Cardiac muscle cell (in vitro differentiated cells and primary cell): ENCODE measurements at places on chromosomes 3 and 15. TPM values are rescaled to one million over a fixed set of nuclear protein-coding genes. Genes with fewer than 3 reads are reported as not detected.

GRCh38 chr15:42118650-42119445 is 24.5 kb upstream of the PLA2G4D start:
- peak; percentile 53 for DNase-seq

Gene TIGIT
- not detected in 2 replicates for total RNA-seq

GRCh38 chr3:108554913-108555571 is 34.2 kb downstream of the CIP2A start:
- peak; percentile 47 for DNase-seq

Gene XCR1
- not detected in 2 replicates for total RNA-seq

GRCh38 chr3:169818316-169818715 is 5.6 kb upstream of the LRRC34 start:
- no peak for DNase-seq

DNA sequence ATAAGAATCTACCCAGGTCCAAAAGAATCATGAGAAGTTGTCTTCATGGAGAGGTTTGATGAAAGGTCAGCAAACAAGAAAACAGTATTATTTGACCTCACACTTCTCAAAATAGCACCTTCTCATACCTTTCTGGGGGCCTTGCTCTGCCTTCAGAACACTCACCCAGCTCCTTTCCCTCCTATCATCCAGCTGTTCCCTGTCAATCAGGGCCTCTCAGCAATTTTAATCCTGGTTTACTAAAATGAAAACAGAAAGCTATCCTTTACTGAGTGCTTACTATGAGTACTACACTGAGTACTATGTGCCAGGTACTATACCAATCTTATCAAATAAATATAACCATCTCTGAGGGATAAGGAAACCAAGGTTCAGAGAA is 138.6 kb downstream of the GAP43 start:
- DNase-seq = no peak

Gene ATP13A5
- total RNA-seq = not detected in 2 replicates

DNA sequence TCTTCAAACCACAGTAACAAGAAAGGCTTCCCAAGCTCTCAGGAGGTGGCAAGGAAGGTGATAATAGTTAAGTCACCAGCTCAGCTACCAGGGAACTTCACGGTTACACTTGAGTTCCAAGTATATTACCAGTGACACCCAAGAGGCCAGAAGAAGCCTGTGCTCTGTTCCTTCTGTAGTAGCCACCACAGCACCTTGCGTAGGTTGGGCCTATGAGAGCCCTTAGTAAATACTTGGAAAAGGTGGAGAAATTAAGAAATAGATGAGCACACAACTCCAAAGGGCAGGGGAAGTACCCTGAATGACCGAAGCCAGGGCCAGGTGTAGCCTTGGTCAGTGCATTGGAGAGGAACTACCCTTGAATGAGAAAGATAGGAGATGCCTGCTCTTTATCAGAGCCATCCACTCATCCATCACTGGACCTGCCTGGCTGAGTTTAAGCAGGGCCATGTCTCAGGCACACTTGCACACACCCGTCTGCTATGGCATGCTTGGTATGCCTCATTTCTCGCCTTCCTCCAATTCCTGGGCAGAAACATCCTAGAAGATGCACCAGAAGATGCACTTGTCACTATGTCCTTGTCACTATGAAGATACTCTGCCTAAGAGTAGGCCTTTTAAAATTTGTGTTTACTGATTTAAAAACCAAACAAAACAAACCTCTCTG is 32.6 kb upstream of the NDUFB4 start:
- DNase-seq = no peak

- peak; percentile 20 for DNase-seq
Measured at GRCh38 chr3:73716418-73716817, 91.7 kb upstream of the PDZRN3 start.

GRCh38 chr3:33722626-33723370 is 4.7 kb upstream of the CLASP2 start:
- DNase-seq = no peak

Gene VGLL4
- total RNA-seq = 139 and 147 TPM in 2 replicates

Gene RBPMS2
- total RNA-seq = 18.4 and 35.4 TPM in 2 replicates

Gene GOLGA8T
- total RNA-seq = 0.99 and 2.1 TPM in 2 replicates

DNA sequence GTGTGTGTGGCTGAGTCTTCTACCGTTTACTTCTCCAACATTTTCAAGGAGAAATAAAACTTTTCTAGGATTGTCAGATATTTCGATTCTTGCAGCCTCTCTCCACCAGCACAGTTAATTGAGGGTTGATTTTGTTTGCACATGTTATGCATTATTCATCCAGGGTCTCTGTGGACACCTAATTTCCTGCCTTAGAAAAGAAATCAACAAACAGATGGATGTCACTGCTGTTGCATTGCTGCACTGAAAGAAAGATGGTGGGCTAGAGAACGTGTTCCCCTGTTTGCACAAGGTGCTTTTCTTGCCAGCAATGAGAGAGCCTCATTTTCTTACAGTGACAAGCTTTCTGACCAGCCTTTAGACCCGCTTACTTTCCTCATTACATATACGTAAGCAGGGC is 150.0 kb downstream of the CLSTN2 start:
- DNase-seq = no peak

Gene VGLL3
- 0.04 and 0.06 TPM in 2 replicates for total RNA-seq

GRCh38 chr3:191338177-191338488 is 7.8 kb upstream of the UTS2B start:
- DNase-seq = no peak

DNA sequence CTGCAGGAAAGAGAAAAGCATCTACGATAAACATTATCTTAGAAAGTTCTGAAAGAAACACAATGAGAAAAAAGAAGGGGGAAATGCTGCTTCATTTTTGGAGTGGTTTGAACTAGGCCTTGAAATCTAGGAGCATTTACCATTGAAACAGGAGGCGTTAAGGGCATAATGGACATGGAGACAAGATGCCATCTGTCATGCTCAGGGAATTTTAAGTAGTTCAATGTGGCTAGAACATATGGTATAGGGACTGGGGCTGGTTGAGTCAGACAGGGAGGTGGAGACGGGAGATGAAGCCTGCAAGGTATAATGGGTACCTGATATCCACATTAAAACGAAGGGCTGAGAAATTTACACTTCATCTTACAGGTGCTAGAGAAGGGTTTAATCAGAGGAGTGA is 10.4 kb upstream of the PLAAT1 start:
- no peak for DNase-seq

Gene AQP9
- total RNA-seq = not detected in 2 replicates

GRCh38 chr15:80822676-80823075 is 43.5 kb downstream of the CEMIP start:
- DNase-seq = no peak

GRCh38 chr3:42371776-42372175 is 38.6 kb downstream of the LYZL4 start:
- no peak for DNase-seq

Gene IQCF5
- not detected in 2 replicates for total RNA-seq

Gene HCLS1
- 0.25 and 0.57 TPM in 2 replicates for total RNA-seq

- peak; percentile 43 for DNase-seq
Measured at GRCh38 chr3:44892689-44893088, 18.3 kb downstream of the TGM4 start.

DNA sequence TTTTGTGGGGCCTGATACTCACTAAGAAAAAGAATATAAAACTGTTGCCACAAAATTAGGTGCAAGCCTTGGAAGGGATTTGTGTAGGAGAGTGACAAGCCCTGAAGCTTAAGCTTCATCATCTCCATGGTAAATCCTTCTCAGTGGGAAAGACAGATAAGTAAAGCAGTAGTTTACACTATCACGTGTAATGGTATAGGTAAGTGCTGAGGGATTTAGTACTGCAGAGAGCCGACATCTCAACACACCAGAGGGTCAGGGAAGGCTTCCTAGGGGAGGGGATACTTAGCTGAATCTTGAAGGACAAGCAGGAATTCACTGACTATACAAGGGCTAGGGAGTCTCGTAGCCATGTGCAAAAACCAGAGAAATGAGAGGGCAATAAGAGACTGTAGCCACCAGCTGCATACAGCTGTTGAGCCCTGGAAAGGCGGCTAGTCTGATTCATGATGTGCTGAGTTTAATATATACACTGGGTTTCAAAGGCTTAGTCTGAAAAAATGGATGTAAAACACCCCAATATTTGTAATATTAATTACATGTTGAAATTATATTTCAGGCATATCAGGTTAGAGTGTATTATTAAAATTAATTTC is 11.1 kb downstream of the SLC24A1 start:
- DNase-seq = no peak

- peak; percentile 61 for DNase-seq
Measured at GRCh38 chr15:83106994-83107840, at the start of gene TM6SF1. Gene TM6SF1, plus strand, starts transcription at chr15:83107645. Its CDS starts 36 bp downstream, at chr15:83107681.

DNA sequence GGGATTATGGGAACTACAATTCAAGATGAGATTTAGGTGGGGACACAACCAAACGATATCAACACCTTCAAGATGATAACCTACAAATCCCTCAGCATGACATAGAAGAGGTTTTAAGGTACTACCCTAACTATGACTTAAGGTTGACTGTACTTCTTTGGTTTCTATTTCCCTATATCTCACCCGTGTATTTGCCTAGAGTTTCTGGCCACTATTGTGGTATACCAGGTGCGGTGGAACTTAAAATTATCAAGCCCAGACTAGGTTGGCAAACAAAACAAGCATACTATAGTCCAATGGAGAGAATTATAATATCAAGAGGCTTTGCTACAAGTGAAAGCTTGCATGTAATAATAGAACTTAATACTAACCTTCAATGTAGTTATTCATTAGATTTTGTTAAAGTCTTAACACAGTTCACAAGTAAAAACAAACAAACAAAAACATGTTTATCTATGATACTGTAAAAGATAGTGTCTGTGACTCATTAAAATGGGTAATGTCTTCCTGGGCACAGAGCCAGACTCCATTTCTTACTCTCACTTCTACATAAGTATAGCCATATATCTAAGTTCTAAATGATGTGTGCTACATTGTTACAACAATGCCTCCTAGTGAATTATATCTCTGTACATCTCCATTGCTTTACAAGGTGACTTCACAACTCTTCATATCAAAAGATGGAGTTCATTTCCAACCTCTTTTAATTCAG is 479.1 kb downstream of the ZBBX start:
- DNase-seq = no peak

Gene LRTM1
- not detected in 2 replicates for total RNA-seq

GRCh38 chr15:37537802-37538201 is 396.6 kb upstream of the TMCO5A start:
- no peak for DNase-seq

DNA sequence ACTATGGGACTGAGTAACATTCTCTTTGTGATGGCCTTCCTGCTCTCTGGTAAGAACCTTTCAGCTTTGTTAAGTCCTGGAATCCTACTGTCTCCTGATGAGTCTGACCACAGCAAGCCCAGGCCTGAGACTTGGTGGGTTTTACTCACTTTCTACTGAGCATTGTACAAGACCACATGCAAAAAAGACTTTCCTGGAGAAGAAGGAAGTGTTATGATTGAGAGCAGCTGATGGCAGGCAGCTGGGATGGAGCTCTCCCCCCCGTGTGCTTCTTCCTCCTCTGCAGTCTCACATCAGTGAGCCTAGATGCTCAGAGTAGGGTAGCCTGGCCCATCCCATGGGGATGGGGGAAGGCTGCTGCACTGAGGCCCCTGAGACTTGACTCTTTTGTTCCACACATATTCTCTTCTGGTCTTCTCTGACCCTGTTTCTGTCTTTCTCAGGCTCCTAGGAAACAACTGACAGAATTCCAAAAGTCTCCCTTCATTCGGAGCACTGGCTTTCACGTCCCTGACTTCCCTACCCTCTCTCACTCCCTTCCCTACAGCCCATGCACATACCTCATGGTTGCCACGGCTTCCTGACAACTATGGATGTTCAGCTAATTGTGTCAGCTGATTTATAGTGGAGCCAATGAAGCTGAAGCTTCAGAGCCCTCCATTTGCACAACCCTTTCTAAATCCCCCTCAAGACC is 36.6 kb downstream of the CD86 start:
- no peak for DNase-seq

GRCh38 chr15:90789462-90789861 is 72.3 kb downstream of the BLM start:
- no peak for DNase-seq

Gene ROPN1
- total RNA-seq = not detected in 2 replicates

GRCh38 chr15:70538278-70538677 is 225.1 kb downstream of the UACA start:
- DNase-seq = no peak

Gene RIOX2
- total RNA-seq = 6.9 and 8.6 TPM in 2 replicates

Gene CTXN2
- total RNA-seq = not detected in 2 replicates

- DNase-seq = no peak
Measured at GRCh38 chr3:113291572-113291971, 80.2 kb downstream of the BOC start.

Gene CCRL2
- 7.2 and 8.6 TPM in 2 replicates for total RNA-seq

DNA sequence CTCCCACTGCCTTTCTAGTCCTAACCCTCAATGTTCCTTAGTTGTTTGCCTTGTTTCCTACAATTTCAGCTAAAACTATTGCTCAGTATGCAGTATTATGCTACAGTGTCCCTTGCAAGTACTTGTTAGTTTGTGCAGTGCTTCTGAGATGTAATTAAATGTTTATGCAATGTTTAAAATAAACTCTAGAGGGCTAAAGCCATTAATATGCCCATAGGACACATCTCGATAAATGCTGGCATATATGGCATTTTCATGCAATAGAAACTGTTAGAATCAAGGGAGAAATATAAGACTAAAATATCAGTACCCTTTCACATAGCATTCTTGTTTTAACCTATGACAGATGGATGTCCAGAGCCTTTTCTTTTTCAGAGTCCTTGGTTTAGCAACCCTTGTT is 59.8 kb upstream of the ACKR4 start:
- DNase-seq = no peak

Gene STRC
- 2.5 and 4.6 TPM in 2 replicates for total RNA-seq

GRCh38 chr3:186621894-186622650 is 9.2 kb downstream of the AHSG start:
- DNase-seq = no peak
